ENCODE measurements at places on chromosomes 12 and 14.
A peak's percentile ranks its signal among the peaks of the same experiment; 100 is the strongest.

- H3K27ac ChIP-seq: no peak overlapping the region
- H3K4me1 ChIP-seq: no peaks in the 10 kb centered on the region
- H3K36me3 ChIP-seq: peaks cover 52% of the 10 kb centered on the region
- no peaks in the 10 kb centered on the region for H3K27me3 ChIP-seq
- DNase-seq: no peak
- no peak overlapping the region for H3K4me3 ChIP-seq
Observed at GRCh38 chr12:112188130-112188830, 62.9 kb downstream of the TRAFD1 start.

DNA sequence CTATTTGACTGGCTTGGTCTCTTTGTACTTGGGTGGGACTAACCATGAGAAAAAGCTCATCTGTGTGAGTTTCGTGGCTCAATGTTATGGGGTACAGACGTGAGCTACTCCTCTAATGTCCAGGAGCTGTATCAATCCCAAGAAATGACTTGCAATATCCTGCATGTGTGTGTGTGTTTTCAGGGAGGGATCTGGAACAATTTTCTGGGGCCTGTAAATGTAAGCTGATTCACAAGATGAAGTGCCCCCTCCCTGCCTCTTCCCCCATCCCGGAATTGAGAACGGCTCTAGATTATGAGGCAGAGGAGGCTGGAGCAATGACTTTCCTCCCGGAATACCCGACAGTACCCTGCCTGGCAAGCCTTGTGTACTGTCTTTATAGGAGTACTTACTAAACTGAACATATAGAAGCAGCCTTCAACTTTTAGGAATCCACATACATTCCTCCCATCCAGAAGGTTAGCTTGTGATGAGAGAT is 53.9 kb downstream of the TMX1 start:
- H3K4me3 ChIP-seq: no peak overlapping the region
- H3K27ac ChIP-seq: peak overlapping the region; percentile 35
- H3K4me1 ChIP-seq: peaks cover 27% of the 10 kb centered on the region
- no peak for DNase-seq
- no peaks in the 10 kb centered on the region for H3K27me3 ChIP-seq
- no peaks in the 10 kb centered on the region for H3K36me3 ChIP-seq

DNA sequence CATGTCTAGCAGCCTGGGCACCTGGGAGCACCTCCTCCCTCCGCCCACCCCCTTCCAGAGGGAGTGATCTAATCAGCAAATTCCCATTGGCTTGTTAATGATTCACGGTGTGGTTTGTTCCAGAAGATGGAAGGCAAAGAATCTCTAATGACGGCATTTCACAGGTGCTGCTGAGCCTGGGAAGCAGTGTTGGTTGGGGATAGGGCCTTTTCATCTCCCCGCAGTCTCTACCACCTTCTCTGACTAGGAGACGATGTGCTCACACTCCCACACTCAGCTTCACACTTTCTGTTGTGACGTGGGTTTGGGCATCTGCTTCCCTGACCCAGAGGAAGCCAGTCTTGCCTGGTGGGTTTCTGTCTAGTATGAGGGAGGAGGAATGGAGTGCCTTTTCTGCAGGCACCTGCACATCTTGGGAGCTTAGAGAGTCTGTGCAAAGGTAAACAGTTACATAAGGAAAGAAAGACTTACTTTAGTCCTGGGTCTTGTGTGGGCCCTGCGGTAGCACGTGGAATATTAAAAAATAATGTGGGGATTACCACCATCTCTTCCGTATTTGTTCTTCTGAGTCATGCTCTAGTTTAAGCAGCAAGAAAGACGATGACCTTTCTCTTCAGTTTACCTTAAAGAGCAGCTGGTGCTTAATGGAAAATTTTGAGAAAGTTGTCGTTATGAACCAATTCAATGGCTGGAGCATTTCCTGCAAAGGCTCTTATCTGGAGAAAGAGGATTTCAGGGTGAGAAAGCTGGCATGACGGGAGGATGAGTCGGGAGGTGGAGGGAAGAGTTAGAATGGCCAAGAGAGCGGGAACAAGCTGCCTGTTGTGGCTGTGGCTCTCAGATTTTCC is 70.6 kb upstream of the ARHGAP5 start:
- no peak overlapping the region for H3K4me3 ChIP-seq
- H3K4me1 ChIP-seq: no peaks in the 10 kb centered on the region
- no peaks in the 10 kb centered on the region for H3K36me3 ChIP-seq
- DNase-seq: no peak

DNA sequence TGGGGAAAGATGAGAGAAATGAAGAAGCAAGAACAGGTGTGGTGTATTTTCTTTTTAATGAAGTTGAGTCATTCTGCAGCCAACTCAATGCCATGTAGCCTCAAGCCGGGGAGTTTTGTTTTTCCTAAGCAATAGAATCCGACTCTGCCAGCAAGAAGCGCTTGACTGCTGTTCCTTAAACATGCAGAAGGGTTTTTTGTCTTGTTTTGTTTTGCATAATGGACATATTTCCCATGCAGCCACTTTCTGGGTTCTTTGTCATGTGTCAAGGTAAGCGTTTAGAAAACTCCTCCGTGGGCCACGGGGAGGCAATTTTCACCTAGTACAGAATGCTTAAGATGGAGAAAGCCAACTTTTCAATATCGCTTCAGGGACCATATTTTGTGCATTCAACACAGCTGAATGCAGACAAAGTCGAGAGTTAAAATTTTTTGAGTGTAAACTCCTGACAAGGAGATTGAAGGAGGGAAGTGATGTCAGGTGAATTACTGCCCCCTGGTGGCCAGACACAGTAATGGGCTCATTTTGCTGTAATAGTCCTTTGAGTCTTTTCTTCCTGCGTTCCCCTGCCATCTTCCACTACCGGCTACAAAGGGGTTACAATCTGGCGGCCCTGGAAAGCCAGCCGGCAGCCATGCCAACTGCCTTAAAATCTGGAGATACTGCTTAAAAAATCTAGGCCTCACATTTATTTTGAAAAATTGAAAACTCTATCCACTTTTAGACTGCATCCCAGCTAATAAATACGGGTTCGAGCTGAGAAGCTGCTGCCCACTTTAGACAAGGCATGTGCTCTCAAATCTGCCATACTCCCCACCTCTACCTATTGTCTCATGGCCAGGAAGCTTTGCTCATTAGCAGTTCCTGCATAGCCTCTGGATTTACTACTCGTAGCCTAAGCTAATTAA is 3.2 kb upstream of the FICD start:
- peaks cover 29% of the 10 kb centered on the region for H3K4me1 ChIP-seq
- peak overlapping the region; percentile 33 for H3K4me3 ChIP-seq
- no peaks in the 10 kb centered on the region for H3K27me3 ChIP-seq
- H3K27ac ChIP-seq: no peak overlapping the region
- DNase-seq: peak; percentile 25

- H3K36me3 ChIP-seq: no peaks in the 10 kb centered on the region
- H3K27me3 ChIP-seq: no peaks in the 10 kb centered on the region
- DNase-seq: no peak
Observed at GRCh38 chr14:94129758-94130414, 482 bp upstream of the IFI27L2 start.

DNA sequence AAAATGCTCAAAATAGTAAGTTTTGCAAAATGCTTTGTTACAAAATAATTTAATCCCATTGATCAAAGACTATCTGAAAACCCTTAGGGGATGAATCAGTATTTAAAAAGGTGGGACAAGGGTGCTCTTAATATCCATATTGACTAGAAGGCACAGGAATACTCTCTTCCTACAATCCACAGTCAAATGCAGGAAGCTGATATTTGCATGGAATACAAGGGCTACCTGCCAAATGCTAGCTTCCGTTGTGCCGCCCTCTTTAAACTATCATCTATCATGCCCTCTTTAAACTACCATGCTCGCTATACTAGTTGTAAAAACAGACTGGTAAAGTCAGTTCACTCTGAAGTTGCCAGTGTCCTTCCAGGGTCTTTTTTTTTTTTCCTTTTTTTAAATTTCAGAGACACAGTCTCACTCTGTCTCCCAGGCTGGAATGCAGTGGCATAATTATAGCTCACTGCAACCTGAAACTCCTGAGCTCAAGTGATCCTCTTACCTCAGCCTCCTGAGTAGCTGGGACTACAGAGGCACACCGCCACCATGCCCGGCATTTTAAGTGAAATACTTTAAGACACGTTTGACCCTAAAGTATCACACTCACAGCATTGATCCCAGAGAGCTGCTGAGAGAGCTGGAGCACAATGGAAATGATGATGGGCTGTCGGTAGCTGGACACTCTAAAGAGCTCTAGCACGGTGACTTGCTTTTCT is 6.7 kb downstream of the SLC2A3 start:
- H3K36me3 ChIP-seq: peaks cover 27% of the 10 kb centered on the region
- H3K27ac ChIP-seq: no peak overlapping the region
- H3K4me3 ChIP-seq: no peak overlapping the region
- no peak for DNase-seq
- H3K27me3 ChIP-seq: no peaks in the 10 kb centered on the region

DNA sequence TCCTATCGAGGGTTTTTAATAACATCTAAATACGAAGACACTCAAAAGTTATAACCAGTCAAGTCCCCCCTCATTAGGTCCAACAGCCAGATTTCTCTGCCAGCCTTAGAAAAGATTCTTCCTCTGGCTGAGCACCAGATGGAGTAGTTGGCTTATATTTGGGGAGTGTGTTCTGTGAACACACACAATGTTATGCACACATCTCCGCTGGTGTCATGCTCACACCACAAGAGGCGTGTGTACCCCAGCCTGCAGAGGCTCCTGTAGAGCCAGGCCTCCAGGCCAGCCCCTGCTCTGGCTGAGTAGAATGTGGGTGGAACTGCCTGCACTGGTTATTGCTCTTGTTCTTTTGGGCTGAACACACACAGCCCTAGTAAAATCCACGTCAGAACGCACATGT is 64.0 kb downstream of the PIWIL1 start:
- H3K27me3 ChIP-seq: no peaks in the 10 kb centered on the region
- no peaks in the 10 kb centered on the region for H3K36me3 ChIP-seq
- H3K4me1 ChIP-seq: no peaks in the 10 kb centered on the region
- no peak overlapping the region for H3K4me3 ChIP-seq
- no peak for DNase-seq

GRCh38 chr12:94677778-94678177 is 27.4 kb upstream of the TMCC3 start:
- H3K27me3 ChIP-seq: no peaks in the 10 kb centered on the region
- no peaks in the 10 kb centered on the region for H3K36me3 ChIP-seq
- H3K27ac ChIP-seq: no peak overlapping the region
- DNase-seq: no peak

- no peaks in the 10 kb centered on the region for H3K4me1 ChIP-seq
- DNase-seq: no peak
- H3K27me3 ChIP-seq: no peaks in the 10 kb centered on the region
- no peak overlapping the region for H3K4me3 ChIP-seq
Observed at GRCh38 chr14:94681300-94682060, 69.3 kb downstream of the SERPINA3 start.

DNA sequence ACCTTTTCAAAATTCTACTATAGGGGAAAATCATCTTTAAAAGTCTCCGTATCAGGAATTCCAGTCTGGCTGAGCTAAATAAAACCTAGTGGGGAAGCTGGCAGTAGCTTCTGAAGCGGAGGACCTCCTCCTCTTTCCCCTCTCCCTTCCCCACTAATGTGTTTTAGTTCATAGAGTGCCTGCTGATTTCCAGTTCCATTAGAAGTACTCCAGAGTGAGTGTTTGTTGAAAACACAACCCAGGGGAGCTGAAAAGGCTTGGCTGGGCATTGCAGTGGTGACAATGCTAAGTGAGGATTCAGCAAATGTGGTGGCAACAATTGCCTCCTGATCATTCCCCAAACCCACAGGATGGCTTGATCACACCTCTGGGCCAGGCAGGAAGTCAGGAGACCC is 144.2 kb upstream of the FRMD6 start:
- H3K4me1 ChIP-seq: peaks cover 9% of the 10 kb centered on the region
- DNase-seq: no peak
- peak overlapping the region; percentile 64 for H3K27ac ChIP-seq
- H3K4me3 ChIP-seq: no peak overlapping the region
- no peaks in the 10 kb centered on the region for H3K36me3 ChIP-seq

GRCh38 chr12:18323159-18323558 is 61.8 kb downstream of the PIK3C2G start:
- H3K4me1 ChIP-seq: no peaks in the 10 kb centered on the region
- H3K36me3 ChIP-seq: no peaks in the 10 kb centered on the region
- no peak overlapping the region for H3K27ac ChIP-seq
- DNase-seq: no peak
- H3K27me3 ChIP-seq: no peaks in the 10 kb centered on the region

- DNase-seq: no peak
- H3K27ac ChIP-seq: peak overlapping the region; percentile 47
- H3K4me1 ChIP-seq: peaks cover 28% of the 10 kb centered on the region
- H3K36me3 ChIP-seq: peaks cover 6% of the 10 kb centered on the region
- no peaks in the 10 kb centered on the region for H3K27me3 ChIP-seq
Observed at GRCh38 chr14:104794631-104794992, 936 bp downstream of the AKT1 start.

Data from thoracic aorta (tissue), 2 donors.